Cortex of kidney (tissue), 1 donor: ENCODE measurements at places on chromosomes 1 and 21.

DNA sequence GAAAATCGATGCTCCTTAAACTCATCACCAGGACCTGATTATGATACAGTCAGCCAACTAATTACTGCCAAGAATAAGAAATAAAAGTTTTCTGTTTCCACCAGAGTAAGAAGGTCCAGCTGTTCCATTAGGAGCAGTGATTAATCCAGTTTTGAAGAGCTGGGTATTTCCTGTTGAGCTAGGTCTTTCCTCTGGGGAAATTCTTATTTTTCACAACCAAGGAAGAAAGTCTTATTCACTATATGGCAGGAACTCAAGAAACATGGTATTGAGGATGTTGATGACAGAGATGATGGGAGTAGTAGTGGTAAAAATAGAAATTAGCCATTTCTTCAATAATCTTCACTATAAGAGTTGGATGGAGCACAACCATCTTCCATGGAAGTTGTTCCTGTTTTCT is 374.6 kb upstream of the RUNX1 start:
- DNase-seq: no peak

- DNase-seq: no peak
These were observed 19.8 kb upstream of the MUTYH start for GRCh38 chr1:45359882-45360513.

DNA sequence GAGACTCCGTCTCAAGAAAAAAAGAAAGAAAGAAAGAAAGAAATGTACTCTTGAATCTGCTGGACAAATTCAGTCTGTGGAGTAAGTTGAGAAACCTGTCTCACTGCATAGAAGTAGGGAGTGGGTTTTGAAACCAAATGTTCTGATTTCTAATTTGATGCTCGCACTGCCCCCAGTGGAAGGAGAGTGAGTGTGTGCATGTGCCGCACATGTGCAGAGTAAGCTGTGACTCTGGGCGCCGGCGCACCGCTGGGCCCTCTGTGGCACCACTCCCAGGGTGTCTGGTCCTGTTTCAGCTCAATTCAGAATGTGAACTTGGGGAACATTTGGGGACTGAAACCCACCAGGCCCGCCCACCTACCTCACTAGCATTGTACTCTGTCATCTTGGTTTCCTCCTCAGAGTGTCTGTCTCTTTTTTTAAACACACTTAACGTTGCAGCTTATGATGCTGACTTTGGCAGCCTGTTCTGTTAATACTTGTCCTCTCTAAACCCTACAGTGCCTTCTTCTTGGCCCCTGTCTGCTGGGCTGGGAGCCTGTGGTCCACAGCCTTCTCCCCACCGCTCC is 104.6 kb downstream of the CACNA1E start:
- no peak for DNase-seq

GRCh38 chr1:61808968-61809367 is 66.7 kb downstream of the PATJ start:
- no peak for DNase-seq

DNA sequence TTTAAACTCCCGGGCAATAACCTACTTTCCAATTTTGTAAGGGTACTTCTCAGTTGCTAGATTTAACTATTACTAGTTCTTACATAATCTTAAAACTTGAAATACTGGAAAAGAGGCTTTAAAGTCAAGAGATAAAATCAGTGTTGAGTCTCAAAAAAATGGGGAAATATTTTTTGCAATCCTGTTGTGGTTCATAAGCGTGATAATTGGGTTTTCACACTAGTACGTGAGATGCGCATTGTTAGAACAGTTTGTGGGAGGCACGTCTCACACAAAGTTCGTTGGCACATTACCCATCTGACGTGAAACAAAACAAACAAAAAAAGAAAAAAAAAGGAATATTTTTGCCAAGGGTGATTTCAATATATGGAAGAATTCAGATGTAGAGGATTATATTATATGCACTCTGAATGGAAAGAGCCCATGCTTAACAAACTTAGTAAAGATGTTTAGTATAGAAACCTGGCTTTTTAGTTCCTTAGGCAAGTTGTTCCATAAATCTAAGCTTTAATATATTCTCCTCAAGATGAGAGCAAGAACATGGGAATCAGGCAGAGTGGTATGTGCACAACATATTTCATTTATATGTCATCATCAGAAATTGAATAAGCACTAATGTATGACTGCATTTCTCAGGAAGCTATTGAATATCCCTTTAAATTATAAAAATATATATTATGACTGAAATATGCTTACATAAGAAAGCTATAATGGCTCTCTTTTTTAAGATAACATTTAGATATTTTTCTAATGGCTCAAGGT is 73.9 kb upstream of the TNFSF4 start:
- no peak for DNase-seq

GRCh38 chr1:17067069-17067426 is 13.2 kb upstream of the SDHB start:
- no peak for DNase-seq

- DNase-seq: no peak
These were observed 52.7 kb upstream of the ST6GALNAC3 start for GRCh38 chr1:76021846-76022245.

- DNase-seq: no peak
These were observed 134.7 kb downstream of the HLX start for GRCh38 chr1:221013691-221014660.

GRCh38 chr1:16984717-16985116 is 4.3 kb upstream of the MFAP2 start:
- no peak for DNase-seq

- DNase-seq: no peak
These were observed 5.3 kb downstream of the MRPS15 start for GRCh38 chr1:36458910-36459309.

- no peak for DNase-seq
These were observed 81.8 kb downstream of the CDC7 start for GRCh38 chr1:91582431-91582921.

- DNase-seq: no peak
These were observed 30.7 kb downstream of the SDCCAG8 start for GRCh38 chr1:243286409-243287122.

DNA sequence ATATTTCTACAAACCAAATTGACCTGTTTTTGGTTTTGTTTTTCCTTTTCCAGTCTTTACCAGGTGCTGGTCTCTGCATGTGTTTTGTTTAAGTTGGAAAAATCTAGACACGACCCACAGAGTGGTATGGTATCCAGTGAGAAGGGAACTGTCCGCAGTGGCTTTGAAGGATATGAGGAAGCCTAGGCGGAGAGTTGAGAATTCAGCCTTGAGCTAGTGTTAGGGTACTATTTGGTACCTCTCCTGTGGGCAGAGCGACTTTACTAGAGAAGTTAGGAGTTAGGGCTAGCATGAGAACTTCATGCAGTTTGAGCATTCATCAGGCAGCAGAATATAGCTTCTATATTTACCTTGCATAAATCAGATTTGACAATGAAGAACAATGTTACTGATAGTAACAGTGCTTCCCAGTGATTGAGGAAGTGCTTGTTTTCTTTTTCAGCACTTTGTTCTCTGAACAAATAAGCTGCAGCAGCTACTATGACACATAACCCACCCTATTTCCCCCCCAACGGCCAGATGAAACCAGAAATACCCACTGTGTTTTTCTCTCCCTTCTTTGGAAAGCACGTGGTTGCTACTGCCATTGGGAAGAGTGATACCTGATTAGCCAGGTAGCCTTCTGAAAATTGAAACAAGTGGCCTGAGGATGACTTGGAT is 19.0 kb downstream of the MRPS6 start:
- no peak for DNase-seq

DNA sequence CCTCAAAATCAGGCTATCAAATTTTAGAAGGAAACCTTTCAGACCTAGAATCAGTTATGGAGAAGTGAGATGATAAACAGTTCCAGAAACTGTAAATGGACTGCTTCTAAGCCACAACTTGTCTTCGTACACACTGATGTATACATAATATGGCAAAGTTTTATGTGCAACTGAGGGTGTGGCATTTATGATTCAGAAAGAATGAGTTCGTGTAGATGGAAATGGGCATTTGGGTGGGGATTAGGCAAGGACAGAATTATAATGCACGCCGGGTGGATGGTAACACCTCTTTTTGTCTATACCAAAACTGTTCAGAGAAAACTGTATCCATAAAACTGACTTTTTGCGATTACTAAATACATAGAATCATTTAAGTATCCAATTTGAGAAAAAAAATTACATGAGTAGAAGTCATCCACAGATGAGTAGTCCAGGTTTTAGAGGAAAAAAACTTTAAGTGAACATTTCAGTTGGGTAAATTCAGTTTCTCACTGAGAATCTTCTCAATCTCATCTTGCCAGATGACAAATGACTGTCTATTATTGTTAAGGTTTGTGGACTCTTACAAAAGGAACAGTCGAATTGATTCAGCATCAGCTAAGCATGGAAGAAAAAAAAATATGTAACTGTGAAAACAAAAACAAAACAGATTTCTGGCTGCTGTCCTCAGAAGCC is 22.5 kb downstream of the ERRFI1 start:
- no peak for DNase-seq

GRCh38 chr21:33019885-33020557 is 5.7 kb upstream of the OLIG2 start:
- DNase-seq: no peak

DNA sequence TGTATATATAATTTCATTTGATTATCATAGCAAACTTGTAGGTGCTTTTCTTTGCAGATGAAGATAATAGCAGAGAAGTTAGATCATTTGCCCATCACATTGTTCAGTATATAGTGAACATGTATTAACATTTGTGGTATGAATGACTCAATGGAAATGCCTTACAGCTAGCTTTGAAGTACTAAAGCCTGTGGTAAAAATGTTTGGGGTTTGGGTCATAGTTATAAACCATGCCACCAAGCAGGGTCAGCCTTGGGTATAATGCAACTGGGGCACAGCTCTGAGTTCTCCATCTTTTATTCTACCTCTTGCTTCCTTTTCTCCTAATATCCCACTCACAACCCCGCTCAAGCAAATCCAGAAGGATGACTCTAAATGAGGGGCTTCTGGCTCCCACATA is 141.6 kb downstream of the KCNT2 start:
- DNase-seq: no peak

DNA sequence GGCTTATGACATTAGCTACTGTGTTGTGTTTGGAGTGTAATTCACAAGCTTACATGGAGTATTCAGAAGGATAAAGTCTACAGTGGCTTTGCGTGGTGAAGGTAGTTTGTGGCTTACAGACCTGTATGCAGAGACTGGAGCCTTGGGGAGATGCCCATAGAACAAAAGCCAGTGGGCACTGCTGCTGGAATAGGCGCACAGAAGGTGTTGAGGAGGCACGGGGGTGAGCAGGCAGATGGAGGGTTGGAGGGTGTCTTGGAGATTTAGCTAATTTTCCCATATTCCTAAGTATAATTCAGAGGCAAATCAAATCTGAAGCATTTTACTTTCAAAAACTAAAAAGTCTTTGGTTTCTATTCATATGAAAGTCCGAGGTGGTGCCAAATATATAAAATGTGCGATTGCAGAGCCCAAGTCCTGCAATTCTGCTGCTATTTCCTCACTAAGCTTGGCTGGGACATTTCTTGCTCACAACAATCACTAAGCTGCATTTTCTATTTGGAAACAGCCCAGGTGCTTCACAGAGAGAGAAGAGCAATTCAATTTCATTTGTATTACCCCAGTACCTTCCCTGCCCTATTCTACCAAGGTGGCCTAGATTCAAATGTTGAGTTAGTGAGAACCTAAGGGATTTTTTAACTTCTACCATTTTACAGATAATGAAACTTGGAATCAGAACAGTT is 48.5 kb downstream of the FH start:
- DNase-seq: no peak

- DNase-seq: no peak
These were observed 383.5 kb downstream of the OMA1 start for GRCh38 chr1:58162952-58163550.

DNA sequence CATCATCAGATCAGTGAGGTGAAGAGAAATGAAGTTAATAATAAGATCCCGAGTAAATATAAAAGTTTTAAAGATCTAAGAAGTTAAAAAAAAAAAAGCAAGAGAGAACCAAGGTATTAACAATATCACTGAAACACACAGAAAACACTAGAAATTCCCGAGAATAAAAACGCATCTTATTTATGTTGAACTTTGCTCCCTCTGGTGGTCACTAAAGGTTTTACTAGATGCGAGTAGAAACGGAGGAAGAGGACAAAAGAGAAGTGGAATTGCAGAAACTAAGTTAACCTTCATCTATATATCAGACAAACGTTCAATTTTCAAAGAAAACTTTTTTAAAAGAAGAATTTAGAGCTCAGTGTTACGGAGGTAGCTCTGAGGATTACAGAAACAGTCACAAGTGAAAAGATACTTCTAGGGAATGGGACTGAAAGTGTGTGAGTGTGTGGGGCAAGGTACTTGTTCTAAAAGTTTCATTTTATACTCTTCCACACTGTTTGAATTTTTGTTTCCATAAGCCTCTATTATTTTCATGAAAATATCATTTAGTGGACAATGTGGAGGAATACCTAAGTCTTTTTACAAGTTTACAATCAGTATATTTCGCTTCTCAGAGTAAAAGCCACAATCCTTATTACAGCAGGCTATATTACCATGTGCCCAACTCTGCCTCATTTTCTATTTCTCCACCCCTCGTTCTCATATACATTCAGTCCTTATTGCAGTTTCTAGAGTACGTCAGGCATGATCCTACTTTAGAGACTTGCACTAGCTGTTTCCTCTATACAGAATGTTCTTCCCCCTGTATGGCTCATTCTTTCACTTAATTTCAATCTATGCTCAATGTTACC is 19.7 kb downstream of the ACBD6 start:
- no peak for DNase-seq

- DNase-seq: no peak
These were observed 35.5 kb downstream of the MACF1 start for GRCh38 chr1:39239968-39240367.

DNA sequence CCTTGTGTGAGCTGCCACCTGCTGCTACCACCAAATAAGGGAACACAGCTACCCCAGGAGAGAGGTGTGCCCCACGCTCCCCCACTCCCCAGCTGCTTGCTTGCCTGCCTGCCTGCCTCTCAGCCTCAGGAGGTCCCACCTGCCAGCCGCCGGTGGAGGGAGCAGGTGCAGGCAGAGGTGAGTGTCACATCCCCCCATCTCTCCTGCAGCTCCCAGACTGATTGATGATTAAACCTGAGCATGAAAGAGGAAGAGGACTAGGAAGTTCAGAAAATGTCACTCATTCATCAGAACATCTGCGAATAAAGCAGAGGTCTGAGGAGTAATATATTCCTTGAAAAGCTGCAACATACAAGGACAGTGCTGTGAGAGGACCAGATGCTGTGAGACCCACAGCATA is 58.6 kb upstream of the HIVEP3 start:
- DNase-seq: no peak

DNA sequence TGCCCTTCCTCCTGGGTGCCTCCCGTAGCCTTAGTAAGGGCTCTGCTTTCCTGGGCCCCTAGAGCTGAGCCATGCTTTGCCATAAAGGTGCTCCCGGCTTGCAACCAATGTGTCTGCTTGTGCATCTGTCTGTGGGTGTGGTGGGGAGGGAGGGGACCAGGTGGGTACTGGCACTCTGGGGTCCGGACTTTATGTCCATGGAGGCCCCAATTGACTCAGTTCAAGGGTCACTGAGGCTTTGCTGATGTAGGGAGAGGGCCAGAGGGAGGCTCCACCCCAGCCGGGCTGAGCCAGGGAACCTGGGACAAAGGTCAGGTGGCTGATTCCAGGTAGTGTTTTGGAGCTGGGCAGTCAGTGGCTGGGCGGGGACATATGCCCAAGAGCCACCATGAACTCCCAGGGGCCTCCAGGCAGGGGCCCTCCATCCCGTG is 15.0 kb downstream of the TNFRSF25 start:
- no peak for DNase-seq

GRCh38 chr1:33709783-33710718 is 153.8 kb upstream of the HMGB4 start:
- no peak for DNase-seq
